SK-N-DZ (cell line): ENCODE measurements at places on chromosomes 12 and 14.
A peak's percentile ranks its signal among the peaks of the same experiment; 100 is the strongest.

DNA sequence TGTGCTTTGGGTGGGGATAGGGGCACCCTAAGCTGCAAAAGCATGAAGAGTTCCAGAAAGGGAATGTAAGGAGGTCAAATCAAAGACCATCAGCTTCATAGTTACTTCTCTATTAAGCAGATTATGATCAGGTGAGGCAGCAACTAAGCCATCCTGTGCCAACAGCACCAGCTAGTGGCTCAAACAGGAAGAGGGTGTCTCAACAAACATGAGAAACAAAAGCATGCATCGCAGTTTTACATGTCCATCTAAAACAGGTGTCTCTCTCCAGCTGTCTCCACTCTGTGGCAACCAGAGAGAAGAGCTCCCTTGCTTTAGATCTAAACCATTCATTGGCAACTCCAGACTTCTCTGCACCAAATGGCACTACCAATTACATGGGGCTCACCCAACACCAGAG is 52.9 kb downstream of the ACTN1 start:
- DNase-seq = no peak

- no peak for DNase-seq
Observed at GRCh38 chr12:100141666-100141997, 1.0 kb downstream of the BLTP3B start.

- DNase-seq = peak; percentile 66
Observed at GRCh38 chr12:2354151-2354991, 301.6 kb downstream of the CACNA1C start.

GRCh38 chr12:84507956-84508850 is 404.4 kb downstream of the SLC6A15 start:
- DNase-seq = peak; percentile 24

DNA sequence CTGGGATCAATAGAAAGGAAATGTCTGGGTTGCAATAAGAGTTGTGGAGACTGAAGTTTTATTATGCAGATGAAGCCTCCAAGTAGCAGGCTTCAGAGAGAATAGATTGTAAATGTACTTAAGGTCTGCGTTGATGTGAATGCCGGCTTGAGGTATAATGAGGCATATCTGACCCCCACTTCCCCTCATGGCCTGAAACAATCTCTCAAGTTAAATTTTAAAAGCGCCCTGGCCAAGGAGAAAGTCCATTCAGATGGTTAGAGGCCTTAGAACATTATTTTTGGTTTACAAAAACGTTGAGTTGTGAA is 28.3 kb upstream of the HIGD1C start:
- DNase-seq = no peak

- no peak for DNase-seq
Observed at GRCh38 chr14:52112336-52113018, 43.6 kb upstream of the NID2 start.

- no peak for DNase-seq
Observed at GRCh38 chr12:50333441-50333840, 50.1 kb upstream of the LIMA1 start.

DNA sequence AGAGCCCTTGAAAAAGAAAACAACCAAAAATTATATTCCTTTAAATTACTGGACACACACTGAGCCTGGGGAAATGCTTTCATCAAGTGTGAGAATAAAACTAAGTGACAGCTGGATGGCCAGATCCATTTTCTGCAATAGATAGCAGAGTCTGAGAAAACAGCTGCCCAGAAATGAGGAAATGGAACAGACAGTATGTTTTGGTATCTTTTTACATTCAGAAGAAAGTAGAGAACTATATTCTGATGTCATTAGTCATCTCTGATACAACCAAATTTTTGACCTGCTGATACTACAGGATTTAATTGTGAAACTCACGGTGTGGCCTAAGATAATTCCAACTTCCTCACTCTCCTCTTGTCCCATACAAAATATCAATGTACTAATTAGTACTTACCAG is 78.2 kb downstream of the HMGA2 start:
- no peak for DNase-seq

GRCh38 chr12:9649532-9649940 is 20.0 kb upstream of the CLEC2D start:
- no peak for DNase-seq

- no peak for DNase-seq
Observed at GRCh38 chr12:50699940-50700339, 64.0 kb upstream of the ATF1 start.

GRCh38 chr14:71416392-71416791 is 509.1 kb downstream of the PCNX1 start:
- DNase-seq = no peak

GRCh38 chr12:47504775-47505446 is 200.9 kb downstream of the RPAP3 start:
- DNase-seq = no peak

- DNase-seq = no peak
Observed at GRCh38 chr14:94278731-94279130, 14.3 kb downstream of the SERPINA10 start.

- DNase-seq = no peak
Observed at GRCh38 chr12:15599266-15600037, 189.7 kb downstream of the EPS8 start.

GRCh38 chr14:45426685-45427282 is 173.8 kb upstream of the MIS18BP1 start:
- peak; percentile 71 for DNase-seq

DNA sequence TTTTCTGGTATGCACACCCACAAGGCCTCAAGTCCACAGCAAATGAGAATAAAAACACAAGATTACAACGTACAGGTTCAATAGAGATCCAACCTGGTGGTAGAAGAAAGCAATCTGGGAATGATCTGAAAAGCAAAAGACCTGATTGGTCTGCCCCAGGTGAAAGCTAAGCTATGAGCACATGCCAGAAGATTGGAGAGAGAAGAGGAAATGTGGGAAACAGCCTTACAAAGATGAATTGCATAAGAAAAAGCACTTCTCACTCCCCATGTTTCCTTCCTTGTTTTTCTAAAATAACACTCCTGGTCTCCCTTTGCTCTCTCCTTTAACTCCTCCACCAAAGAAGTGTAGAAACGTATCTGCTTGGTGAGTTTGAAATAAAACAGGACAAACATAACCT is 77.3 kb upstream of the ANO6 start:
- DNase-seq = no peak

DNA sequence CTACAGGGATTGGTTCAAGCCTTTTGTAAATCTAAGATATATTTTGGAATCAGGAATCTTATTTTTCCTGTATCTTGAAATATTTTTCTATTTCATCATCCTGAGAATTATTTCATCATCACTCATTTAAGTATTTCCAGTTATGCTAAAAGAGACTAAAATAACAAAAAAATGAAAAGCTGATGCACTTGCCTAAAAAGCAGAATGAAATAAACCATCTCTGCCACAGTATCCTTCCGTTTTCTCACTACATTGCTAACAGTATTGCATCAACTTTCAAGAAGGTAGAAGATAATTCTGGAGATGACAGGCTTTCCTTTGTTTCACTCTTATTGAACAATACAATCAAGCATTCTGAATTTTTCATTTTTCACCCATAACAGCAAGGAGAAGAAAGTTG is 31.1 kb upstream of the EIF5 start:
- no peak for DNase-seq

GRCh38 chr12:129719416-129719815 is 184.4 kb downstream of the TMEM132D start:
- DNase-seq = no peak

- no peak for DNase-seq
Observed at GRCh38 chr12:64752833-64753238, 6.4 kb downstream of the GNS start.

DNA sequence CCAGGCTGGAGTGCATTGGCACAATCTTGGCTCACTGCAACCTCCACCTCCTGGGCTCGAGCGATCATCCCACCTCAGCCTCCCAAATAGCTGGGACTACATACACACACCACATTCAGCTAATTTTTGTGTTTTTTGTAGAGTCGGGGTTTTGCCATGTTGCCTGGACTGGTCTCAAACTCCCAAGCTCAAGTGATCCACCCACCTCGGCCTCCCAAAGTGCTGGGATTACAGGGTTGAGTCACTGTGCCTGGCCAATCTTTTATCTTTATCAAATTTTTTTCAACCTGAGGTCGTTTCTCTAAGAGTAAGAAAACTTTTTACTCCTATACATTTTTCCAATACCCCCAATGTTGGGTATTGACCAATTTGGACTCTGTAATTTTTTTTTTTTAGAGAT is 40.0 kb upstream of the NAP1L1 start:
- DNase-seq = no peak

GRCh38 chr12:12721176-12721751 is 4.1 kb downstream of the CDKN1B start:
- no peak for DNase-seq

GRCh38 chr12:124242529-124243065 is 52.3 kb upstream of the RFLNA start:
- no peak for DNase-seq

- DNase-seq = no peak
Observed at GRCh38 chr14:23828616-23829015, 125.0 kb upstream of the DHRS4 start.

GRCh38 chr12:119692997-119693396 is 25.1 kb downstream of the PRKAB1 start:
- DNase-seq = no peak

- DNase-seq = no peak
Observed at GRCh38 chr14:104253901-104254353, 115.5 kb downstream of the KIF26A start.

GRCh38 chr12:11621797-11622423 is 27.6 kb upstream of the ETV6 start:
- DNase-seq = peak; percentile 33

DNA sequence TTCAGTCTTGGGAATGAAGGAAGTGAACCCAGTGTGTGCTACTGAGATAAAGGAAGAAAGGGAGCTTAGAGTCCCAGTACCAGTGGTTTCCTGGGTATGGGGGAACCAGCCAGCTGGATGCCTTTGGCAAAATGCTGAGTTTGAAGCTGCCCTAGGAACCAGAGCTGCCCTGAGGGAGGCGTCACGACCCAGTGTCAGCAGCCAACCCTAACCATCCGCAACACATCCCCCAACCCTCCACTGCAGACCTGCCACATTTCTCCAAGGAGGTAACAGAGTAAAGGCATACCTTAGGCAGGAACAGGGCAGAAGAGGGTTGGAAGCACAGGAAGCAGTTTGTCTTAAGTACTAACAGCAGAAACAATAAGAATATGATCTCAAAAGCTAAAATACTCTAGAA is 28.6 kb downstream of the PRDM4 start:
- DNase-seq = no peak

DNA sequence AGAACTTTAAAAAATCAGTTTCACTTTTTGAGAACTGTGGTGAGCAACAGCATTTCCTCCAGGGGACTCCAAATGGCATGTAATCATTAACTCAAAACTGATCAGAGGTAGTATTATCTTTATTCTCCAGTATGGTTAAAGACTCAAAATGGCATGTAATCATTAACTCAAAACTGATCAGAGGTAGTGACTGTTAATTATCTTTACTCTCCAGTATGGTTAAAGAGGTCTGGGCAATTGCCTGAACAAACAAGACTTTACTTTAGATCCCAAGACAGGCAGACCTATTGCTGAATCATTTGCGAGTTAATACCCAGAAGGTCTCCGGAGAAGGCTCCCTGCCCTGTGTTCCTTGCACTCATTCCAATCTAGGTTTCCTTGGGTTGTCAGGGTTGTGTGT is 6.6 kb upstream of the ACADS start:
- DNase-seq = no peak

DNA sequence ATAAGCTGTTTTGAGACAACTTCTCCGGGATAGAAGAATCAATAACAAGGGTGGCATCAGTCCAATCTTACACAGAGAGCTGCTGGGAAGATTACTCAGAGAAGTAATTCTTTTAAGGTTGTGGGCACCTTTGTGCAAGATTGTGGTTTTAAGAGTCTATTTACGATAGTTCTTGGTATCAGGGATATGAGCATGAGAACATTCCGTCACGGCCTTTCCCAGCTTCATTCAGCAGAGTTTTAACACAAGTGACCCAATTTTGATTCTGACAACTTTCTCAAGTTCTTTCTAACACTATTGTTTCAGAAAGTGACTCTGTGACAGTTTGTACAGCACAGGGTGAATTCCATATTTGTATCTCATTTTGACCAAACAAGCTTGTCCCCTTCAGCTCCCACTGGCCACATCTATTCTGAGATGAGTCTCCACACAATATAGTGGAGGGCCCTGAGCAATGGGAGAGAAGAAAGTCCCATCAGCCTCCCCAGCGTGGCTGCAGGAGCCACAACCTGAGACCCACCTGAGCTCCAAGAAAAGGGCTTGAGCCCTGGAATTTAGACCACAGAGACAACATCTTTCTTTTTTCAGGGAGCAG is 869.2 kb downstream of the TMEM121 start:
- no peak for DNase-seq

DNA sequence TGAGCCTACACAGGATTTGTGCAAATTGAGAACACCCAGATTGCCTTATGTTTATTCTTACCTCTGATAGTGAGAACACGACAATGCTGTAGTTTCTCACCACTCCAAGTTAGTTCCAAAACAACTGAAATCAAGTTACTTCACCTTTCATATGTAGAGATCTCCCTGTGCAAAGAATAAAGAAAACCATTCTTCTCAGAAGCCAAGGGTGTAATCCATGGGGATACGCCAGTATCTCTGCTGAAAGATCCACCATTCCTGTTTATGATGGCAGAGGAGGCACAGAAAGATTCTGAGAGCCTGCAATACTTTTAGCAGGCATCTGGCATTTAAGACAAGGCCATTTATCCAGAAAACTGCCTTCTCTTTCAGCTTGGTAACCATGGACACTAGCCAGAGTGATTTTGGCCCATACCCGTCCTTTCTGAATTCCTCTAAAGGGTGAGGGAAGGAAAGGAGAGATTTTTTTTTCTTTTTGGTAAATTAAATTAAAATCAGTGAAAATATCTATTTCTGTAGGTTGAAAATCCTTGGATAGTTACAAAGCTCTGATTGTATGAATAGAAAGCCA is 355.4 kb upstream of the FAR2 start:
- DNase-seq = no peak

DNA sequence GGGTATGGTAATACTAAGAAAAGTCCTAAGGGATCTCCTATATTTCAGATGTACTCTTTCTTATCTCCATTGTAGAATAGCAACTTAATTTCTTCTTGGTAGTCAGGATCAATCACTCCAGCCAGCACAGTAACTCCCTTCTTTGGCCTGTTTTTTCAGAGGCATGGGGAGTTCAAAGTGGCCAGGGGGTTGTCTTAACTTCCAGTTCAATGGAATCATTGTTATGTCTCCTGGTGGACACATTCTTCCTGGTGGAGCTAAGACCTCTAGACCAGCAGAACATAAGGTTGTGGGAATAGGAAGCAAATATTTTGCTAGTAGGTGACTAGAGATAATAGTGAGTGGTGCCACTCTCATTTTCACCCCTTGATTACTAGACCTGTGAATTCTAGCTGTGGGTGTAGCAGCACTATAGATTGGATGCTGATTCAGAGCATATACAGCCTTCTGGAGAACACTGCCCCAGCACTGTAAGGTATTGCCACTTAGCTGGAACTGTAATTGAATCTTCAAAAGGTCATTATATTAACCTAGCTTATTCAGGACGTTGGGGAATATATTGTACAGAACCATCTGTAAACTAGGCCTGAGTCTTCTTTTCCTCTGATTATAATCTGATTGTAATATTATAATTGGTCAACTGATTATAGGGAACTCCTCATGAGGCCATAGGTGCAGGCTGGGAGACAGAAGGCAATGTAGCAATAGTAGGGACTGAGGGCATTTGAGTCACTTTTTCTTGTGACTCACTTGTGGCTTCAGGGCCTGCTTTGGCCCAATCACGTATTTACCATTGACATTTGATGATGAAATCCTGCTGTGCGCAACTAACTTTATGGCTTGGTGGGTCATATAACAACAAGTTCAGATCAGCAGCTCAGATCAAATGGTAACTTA is 60.2 kb upstream of the ATP2B1 start:
- no peak for DNase-seq
